Small intestine (tissue), 16 donors: ENCODE measurements at places on chromosomes 6 and 20. TPM values are rescaled to one million over a fixed set of nuclear protein-coding genes. Genes with fewer than 3 reads are reported as not detected.

- no peak for DNase-seq
Measured at GRCh38 chr20:50595433-50595895, 85.3 kb downstream of the PTPN1 start.

DNA sequence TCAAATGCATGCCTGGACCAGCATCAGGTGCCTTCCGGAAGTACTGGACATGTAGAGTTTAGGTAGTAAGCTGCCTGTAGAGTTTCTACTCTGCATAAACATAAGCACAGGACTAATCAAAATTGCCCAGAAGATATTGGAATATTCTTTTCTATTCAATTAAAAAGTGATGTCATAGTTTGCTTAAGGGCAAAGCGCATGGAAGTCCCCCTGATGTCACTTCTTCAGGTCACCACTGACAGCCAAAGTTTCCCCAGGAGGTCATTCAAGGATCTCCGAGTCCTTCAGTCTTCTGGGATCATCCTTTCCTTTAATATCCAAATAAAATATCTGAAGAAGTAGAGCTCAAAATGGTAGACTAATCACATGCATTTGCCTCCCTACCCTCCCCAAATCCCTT lies 17.5 kb upstream of the RIN2 start:
- DNase-seq, result no peak

DNA sequence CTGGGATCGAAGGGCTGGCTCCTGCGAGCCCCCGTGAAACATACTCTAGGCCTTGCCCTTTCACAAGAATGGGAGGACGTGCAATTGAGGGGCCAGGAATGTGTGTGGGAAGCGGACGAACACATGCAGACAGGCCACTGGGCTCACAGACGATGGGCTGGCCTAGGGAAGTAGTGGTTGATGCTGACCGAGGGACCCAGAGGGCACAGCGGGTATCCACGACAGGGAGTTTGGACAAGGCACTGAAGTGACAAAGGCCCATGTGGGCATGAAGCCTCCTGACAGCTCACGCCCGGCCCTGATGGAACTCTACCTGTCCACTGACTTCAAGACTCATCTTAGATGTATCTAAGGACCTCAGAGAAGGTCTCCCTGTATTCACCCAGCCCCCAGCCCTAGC lies 52.2 kb downstream of the MYH7B start:
- no peak for DNase-seq

- DNase-seq, result peak; percentile 43
Measured at GRCh38 chr6:43772681-43773049, 2.7 kb downstream of the VEGFA start.

GRCh38 chr6:71229477-71229876 lies 59.1 kb upstream of the OGFRL1 start:
- DNase-seq, result no peak

DNA sequence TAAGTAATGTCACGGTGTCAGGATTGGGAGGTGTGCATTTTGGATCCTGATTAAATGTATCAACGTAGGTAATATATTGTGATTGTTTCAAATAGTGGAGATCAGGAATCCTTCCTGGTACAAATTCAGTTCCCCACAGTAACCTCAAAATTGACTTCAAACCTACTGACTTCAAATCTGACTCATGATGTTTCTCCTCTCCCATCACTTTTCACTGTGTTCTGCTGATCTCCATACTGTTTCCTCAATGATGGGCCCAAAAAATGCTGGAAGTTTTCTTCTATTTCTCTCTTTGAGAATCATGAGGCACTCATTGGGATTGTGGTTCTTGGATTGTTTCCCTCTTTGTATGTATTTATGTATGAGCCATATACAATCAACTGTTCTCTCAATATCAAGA lies 35.9 kb downstream of the LAMA2 start:
- no peak for DNase-seq

- DNase-seq, result no peak
Measured at GRCh38 chr6:19734061-19734460, 103.1 kb upstream of the ID4 start.

DNA sequence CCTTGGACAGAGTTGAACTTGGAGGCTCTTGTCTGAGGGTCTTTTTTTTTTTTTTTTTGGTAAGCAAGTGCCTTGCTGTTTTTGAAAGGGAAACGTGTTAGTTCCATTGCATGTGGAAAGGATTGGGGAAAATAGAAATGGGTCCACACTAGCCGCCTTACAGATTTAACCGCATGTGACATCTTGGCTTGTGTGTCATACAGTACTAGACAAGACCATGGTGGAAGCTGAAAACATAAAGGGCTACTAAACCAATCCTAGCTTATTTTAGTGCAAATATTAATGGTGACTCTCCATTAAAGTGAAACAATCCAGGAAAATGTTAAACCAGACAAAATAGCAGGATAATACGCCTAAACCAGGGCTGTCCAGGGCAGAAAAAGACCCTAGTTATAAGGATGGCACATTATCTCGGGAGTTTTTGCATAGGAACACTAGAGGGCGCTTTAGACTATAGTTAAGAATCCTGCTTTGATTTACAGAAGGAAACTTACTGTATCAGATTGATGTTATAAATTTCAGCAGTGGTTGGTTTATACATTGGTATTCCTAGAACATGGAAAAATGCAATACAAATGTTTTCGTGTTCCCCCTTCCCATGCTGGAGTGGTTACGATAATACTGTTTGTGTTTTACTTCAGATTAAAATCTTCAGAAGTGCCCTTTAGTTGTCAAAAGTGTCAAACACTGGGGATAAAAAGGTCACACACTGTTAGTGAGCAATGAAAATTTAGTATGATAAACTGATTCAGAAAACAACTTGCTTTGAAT lies 59.8 kb upstream of the DEK start:
- peak; percentile 53 for DNase-seq

PPP1R3G gene
- not detected for polyA plus RNA-seq

TBX18 gene
- polyA plus RNA-seq, result 0.62 TPM

RGS17 gene
- polyA plus RNA-seq, result not detected

RTF2 gene
- 70.2 TPM for polyA plus RNA-seq

CYP39A1 gene
- polyA plus RNA-seq, result 0.22 TPM

LINC00237 gene
- not detected for polyA plus RNA-seq

DZANK1 gene
- 0.54 TPM for polyA plus RNA-seq
